ENCODE measurements at places on chromosomes 7 and 10. TPM values are rescaled to one million over a fixed set of nuclear protein-coding genes. Genes with fewer than 3 reads are reported as not detected.

The TMEM196 gene
- not detected for total RNA-seq

The CTNNA3 gene
- total RNA-seq = not detected

The KLF14 gene
- total RNA-seq = not detected

The DYDC2 gene
- total RNA-seq = 0.70 TPM

- peak; percentile 88 for DNase-seq
These were observed 56.0 kb upstream of the BTRC start for GRCh38 chr10:101297901-101298486.

- peak; percentile 52 for DNase-seq
These were observed 169.3 kb upstream of the AKR1E2 start for GRCh38 chr10:4656576-4657194.

DNA sequence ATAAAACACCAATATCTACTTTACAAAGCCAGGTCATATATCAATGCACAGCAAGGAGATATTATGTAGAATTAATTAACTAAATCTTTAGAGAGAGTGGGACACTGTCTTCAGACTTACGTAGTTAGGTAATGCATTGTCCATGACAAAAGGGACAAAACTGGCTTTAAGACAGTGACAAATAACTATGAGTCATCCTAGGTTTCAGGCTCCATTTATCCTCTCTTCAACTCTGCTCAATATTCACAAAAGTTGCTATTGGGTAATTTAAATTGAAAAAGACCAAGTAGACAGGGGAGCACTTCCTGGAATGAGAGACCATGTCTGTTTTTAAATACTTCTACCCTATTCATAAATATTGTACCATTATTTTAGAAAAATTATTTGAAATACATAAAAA lies 464.5 kb downstream of the ARL4A start:
- DNase-seq = no peak

- DNase-seq = no peak
These were observed 88.9 kb upstream of the GTF2I start for GRCh38 chr7:74568658-74569057.

- DNase-seq = peak; percentile 68
These were observed 13.9 kb downstream of the OSBPL3 start for GRCh38 chr7:24965831-24966708.

DNA sequence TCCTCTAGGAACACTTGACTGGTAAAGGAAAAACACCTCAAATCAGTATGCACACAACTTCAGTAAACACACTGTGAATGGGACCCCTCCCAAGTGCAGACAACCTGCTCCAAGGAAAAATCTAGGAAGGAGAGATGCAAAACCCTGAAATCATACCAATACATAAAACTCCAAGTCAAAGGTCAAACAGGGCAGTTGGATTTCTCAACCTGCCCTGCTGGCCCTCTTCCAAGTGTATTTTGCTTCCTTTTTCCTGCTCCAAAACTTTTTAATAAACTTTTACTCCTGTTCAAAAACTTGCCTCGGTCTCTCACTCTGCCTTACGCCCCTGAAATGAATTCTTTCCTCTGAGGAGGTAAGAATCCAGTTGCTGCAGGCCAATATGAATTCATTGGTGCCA lies 665.1 kb downstream of the SORCS1 start:
- DNase-seq = no peak

DNA sequence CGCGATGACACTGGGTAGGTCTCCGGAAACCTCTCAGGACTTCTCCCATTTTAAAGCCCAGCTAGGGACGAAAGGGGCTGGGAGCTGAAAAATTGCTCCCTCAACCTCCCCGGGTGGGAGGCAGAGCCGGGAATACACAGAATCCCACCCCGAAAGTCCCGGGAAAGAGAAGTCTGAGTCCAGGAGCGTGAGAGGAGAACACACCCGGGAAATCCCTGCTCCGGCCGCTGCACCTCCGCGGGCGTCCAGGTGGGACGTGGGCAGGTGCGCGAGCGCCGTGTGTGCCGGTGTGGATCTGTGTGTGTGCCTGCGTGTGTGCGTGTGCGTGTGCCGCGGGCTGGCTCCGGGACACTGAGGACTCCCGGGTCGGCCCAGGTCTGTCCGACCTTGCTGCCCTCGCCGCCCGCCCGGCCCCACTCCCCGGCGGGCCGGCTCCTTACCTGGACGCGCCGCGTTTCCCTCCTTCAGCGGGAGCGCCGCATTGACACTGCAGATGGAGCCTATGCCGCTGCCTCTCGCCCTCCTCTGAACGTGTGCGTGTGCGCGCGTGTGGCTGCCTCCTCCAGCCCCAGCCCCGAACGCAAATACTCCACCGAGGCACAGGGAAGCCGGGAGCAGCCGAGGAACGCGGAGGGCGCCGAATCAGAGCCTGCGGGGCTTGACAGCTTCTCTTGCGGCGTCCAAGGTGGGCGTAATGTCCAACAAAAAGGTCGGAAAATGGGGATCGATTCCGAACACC lies at the start of gene PLXNA4:
Gene PLXNA4 (minus strand): TSS at position 489 of the 739 bp plus-strand sequence. CDS start 67,777 bp downstream, outside the sequence.
- DNase-seq = no peak

DNA sequence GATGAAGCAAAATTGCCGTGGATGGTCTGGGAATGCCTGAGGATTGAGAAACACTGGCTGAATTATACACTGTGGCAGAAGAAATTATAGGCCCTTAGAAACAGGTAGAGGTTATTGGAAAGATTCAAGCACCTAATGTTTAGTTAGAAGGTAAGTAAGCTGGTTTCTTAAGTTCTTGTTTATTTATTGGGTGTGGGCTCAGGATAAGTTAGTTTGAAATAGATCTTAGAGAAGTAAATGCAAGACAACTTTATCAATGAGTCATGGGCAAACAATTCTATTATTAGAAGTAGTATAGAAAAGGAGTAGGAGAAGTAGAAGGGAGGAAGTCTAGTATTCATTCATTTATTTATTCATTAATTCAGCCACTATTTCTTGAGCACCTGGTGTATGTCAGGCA lies 96.5 kb downstream of the KAT6B start:
- DNase-seq = no peak

Measured in activated CD8-positive, alpha-beta T cell treated with anti-CD3 and anti-CD28 coated beads for 36 hours (primary cell).